WERI-Rb-1 (cell line): ENCODE measurements at places on chromosomes 7 and 10.
A peak's percentile ranks its signal among the peaks of the same experiment; 100 is the strongest.

DNA sequence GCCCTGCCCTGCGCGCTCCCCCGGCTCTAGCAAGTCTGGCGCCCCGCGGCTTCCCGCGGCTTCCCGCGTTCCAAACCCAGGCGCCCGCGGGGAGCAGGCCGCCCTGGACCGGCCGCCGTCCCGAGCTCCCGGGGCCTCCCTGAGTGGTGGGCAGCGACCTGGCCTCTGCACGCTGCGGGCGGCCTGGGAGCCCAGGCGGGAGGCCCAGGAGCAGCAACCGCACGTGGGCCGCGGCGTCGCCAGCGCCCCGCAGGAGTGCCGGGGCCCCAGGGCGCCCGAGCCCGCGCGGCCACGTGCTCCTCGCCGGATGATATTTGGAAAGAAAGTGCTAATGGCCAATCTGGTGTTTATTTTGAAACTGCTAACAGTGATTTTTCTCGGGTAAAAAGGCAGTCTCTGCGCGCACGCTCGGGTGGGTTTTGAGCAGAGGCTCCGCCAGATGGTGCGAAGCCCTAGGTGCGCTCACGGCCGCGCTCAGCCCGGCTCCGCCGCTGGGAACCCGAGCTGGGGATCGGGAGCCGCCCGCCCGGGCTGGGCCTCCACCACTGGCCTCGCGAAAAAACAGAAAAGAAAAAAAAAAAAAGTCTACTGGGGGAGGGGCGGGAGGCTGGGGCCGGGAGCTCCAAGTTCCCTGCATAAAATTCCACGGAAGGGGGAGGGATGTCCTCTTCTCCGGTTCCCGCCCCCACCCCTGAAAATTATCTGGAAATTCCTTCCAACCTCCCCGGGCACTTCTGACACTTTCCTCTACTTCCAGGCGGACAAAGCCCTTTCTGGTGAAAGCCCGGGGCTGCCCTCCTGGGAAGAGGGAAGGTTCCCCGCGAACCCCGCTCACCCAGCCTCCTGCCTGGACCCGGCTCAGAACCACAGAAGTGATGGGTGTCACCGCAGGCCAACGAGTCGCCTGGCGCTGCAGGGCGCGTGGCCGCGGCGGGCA lies 4.3 kb downstream of the EBF3 start:
- peak; percentile 33 for DNase-seq

DNA sequence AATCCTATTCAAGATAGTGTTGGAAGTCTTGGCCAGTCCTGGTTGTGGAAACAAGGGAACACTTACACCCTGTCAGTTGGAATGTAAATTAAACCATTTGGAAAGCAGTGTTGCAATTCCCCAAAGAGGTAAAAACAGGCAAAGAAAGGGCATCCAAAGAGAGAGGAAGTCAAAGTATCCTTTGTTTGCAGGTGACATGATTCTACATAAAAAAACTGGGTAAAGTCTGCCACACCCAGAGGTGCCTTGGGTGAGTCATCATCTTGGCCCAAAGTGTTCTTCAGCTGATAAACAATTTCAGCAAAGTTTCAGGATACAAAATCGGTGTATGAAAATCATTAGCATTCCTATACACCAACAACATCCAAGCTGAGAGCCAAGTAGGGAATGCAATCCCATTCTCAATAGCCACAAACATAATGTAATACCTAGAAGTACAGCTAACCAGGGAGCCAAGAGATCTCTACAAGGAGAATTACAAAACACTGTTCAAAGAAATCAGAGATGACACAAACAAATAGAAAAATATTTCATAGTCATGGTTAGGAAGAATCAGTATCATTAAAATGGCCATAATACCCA lies 278.7 kb downstream of the SDK1 start:
- no peak for DNase-seq

DNA sequence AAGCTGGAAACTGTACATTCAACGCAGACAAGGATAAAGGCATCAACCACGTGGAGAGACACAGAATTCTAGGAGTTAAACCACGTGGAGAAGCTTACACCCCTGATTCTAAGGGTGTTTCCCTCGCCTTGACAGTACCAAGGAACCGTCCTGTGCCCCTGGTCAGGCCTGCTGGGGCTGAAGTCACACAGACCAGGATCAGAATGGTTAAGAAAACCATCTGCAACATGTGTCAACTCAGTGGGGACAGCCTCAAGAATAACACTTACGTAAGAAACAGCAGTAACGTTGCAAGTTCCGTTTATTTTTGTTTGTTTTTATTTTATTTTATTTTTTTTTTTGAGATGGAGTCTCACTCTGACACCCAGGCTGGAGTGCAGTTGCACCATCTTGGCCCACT lies 55.6 kb downstream of the CHST15 start:
- no peak for DNase-seq

DNA sequence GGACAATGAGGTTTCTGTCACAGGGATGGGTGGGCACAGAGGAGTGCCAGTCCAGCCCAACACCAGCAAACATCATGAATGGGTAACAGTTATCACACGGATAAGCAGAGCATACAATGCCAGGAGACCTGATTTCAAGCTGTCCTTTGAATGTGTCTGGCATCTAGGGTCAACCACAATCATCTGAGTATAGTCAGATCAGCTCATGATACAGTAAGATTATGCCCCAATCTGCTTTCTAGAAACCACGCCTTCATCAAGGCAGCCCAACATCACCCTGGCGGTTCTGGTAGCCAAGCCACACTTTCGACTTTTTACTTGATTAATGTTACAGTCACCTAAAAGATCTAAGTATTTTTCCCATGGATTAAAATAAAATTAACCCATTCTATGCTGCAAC lies 10.5 kb downstream of the FAM171A1 start:
- DNase-seq, result no peak

DNA sequence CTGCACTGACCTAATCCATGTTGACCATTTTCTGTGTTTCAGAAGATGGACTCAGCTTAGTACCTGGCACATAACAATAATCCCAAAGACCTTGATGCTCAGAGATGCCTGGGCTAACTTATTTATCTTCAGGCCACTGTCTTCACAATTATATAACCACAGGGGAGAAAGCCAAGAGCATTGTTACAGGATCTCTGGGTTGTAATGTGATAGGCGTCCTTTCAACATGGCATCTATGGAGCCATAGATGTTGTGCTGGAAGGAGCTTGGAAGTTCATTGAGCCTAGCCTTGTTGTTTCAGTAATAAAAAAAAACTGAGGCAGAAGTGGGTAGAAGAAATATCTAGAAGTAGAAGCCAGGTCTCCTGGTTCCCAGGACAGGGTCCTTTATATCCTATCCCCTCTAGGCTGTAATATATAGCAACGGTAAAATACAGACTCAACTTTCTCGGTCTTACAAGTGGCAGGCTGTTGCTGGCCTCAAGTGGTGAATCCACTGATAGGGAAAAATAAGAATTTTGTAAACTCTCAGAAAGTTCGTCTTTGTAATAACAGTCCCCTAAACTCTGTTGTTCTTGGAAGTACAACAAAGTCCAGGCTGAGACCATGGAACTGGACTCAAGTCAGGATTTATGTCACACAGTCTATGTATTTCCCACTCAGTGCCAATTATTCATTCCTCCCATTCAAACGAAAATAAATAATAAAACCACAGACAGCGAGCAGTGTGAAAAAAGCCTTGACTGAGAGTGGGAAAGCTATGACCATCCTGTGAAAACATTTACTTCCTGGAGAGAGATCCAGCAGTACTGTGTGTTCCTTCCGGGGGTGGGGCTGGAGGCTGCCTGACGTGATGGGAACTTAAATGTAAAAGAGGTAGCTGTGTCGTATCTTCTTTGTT lies 277.6 kb downstream of the REEP3 start:
- no peak for DNase-seq

DNA sequence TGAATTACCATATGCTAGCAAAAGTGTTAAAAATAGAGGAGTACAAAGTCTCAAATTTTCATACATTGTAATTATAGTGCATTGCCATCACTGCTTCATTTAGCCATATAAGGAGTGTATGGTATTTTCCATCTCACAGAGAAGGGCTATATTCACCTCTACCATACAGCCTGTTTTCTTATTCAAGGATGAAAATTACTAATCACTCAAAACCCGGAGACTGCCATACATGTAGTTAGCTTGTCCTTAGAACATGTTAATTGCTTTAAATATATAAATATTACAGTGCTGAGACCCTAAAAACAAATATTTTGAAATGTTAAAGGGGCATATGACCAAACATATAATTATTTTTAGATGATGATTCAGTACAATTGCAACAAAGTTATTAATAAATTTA lies 49.4 kb downstream of the CPEB3 start:
- no peak for DNase-seq

DNA sequence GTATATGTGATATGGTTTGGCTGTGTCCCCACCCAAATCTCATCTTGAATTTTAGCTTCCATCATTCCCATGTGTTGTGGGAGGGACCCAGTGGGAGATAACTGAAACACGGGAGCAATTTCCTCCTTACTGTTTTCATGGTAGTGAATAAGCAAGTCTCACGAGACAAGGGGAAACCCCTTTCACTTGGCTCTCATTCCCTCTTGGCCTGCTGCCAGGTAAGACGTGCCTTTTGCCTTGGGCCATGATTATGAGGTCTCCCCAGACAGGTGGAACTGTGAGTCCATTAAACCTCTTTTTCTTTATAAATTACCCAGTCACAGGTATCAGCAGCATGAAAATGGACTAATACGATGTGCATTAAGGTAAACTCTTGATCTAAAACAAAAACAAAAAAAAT lies 357.1 kb upstream of the AOAH start:
- no peak for DNase-seq

GRCh38 chr7:153044981-153045380 lies 285.4 kb downstream of the ACTR3B start:
- DNase-seq, result peak; percentile 28

DNA sequence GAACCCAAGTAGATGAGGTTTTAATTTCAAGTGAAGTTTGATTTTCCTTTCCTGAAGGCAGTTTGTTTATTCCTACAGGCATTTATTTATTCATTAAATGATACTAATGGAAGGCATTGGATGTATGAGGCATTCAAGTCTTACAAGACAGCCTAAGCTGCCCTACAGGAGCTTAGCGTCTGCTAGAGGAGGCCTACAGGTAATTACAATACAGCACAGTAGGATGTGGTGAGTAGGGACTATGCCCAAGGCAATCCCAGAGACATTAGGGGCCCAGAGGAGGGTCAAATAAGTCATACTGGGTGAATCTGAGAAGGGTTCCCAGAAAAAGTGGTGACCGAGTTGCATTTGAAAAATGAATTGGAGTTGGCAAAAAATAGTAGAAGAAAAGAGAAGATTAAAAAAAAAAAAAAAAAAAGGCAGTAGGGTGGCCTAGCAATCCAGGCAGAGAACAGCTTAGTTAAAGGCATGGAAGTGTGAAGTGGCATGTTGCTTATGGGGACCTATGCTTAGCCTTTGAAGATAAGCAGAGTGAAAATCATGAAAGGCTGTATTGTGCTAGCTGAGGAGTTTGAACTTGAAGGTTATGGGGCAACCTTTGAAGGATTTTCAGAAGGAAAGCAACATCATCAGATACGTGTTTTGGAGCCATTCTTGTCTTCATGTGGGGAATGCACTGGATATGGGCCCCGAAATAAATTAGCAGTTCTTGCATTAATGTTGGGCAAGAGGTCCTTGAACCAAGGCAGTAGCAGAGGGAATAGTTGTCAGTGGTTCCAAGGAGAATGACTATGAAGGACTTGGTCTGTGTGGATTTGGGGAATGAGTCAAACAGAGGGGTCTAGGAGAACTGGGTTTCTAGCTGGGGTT lies 65.5 kb downstream of the SNX10 start:
- no peak for DNase-seq

DNA sequence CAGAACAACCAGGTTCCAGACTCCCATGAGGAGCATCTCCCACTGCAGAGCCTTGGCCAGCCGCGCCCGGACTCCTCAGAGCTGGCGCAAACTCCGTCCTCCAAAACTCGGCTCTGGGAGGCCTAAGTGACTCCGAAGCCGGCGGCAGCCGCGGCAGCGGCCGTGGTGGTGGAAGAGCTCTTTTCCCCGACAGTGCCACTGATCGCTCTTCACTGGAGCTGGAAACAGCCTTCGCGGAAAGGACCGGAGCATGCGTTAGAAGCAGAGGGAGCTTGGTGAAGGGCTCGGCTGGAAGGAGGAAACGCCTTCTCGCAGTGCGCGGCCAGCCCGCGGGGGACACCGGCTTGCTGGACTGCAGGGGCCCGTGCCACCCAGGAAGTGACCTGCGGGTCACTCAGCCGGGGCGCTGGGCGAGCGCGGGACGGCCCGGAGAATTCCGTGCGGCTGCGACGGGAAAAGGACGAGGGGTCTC lies 5.0 kb upstream of the HOXA13 start:
- DNase-seq, result no peak

DNA sequence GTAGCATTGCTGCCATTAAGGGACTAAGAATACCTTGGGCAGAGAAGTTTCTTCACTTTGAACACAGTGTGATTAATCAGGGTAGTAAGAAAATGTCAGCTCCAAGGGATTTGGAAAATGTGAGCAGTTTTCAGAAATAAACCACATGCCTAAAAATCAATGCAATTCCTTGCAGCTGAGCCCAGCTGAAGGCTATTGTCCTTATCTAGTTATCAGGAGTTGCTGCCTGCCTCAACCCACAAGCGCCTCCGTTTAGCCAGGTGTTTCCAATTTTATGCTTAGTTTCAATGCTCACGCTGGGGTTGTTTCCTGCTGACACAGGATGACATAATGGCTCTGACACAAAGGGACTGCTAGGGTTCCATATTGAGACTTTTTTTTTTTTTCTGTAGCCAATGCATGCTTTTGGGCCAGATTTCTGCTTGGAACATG lies 132.3 kb upstream of the ANK3 start:
- DNase-seq, result no peak

DNA sequence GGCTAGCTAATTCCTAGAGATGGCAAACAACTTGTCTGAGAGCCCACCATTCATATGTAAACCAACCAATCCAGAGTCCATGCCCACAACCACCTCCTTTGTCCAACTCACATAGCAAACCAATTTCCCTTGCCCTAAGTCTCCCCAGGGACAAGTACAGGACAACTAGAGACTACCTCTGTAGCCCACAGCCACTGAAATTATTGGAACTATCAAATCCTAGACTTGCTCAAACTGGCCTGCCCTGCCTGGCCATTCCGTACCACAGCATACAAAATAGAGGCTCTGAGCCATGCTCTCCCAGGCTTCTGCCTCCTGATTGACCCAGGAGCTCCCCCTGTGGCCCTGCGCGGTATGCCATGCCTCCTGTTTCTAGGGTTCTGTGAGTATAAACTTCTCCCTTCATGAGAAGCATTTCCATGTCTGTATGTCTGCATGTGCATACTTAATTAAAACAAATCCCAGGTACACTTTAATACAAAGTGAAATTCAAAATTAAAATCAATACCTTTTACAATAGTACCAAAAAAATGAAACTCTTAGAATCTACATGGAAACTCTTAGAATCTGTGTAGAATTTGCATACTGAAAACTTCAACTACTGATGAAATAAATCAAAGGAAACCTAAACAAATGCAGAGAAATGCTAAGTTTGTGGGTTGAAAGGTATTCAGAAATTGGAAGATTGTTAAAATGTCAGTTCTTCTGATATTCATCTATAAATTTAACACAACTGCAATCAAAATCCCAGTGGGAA lies 4.0 kb upstream of the HECW1 start:
- peak; percentile 79 for DNase-seq

GRCh38 chr10:36703179-36703578 lies 422.2 kb upstream of the ANKRD30A start:
- no peak for DNase-seq
